Activated naive CD8-positive, alpha-beta T cell treated with anti-CD3 and anti-CD28 coated beads, Interleukin-2, amount 10 ng/mL, durations not matched to agents 7 days and 5 days (primary cell): ENCODE measurements at places on chromosomes 16 and 17. TPM values are rescaled to one million over a fixed set of nuclear protein-coding genes. Genes with fewer than 3 reads are reported as not detected.
A peak's percentile ranks its signal among the peaks of the same experiment; 100 is the strongest.

- no peak for DNase-seq
Observed at GRCh38 chr17:58991718-58992331, 114.9 kb downstream of the TRIM37 start.

DNA sequence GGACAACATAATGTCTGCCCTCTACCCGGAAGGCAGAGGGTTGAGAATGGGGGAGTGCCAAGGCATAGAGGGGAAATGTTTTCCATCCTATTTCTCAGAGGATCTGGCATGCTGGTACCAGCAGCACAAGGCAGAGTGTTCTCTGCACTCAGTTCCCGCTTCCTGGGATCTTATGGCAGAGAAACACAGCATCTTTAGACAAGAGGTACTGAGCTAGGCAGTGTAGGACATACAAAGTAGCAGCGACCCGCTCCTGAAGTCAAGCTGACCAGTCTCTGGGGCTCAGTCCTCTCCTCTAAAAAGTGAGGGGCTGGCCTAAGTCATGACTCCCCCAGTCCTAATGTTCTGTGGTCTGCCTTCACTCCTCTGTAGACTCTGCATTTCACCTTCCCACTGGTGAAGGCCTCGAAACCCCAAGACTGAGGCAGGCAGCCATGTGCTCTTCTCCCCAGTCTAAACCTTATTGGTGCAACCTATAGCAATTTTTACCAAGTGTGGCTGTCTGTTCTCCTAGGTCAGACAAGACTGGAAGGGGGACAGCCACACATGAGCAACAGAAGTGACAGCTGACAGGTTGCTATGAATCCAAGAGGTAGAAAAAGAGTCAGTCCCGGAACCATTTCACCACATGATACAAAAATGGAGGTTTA is 11.3 kb upstream of the TSPOAP1 start:
- DNase-seq: peak; percentile 47

DNA sequence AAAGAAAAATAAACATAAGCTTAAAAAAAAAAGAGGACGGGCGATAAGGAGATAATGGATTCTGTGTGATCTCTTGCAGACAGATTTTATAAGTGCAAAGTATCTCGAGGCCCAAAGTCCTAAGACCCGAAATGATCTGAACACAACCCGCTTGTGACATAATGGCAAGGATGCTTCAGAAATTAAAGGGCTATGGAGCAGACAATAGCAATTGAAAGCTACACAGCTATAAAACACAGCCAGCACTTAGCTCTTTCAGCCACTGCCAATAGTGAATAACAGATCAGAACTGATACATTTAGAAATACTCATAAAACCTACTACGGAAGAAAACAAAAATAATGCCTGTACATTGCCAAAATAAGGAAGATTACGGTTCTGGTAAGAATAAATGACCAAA is 117.5 kb downstream of the ZFHX3 start:
- no peak for DNase-seq

DNA sequence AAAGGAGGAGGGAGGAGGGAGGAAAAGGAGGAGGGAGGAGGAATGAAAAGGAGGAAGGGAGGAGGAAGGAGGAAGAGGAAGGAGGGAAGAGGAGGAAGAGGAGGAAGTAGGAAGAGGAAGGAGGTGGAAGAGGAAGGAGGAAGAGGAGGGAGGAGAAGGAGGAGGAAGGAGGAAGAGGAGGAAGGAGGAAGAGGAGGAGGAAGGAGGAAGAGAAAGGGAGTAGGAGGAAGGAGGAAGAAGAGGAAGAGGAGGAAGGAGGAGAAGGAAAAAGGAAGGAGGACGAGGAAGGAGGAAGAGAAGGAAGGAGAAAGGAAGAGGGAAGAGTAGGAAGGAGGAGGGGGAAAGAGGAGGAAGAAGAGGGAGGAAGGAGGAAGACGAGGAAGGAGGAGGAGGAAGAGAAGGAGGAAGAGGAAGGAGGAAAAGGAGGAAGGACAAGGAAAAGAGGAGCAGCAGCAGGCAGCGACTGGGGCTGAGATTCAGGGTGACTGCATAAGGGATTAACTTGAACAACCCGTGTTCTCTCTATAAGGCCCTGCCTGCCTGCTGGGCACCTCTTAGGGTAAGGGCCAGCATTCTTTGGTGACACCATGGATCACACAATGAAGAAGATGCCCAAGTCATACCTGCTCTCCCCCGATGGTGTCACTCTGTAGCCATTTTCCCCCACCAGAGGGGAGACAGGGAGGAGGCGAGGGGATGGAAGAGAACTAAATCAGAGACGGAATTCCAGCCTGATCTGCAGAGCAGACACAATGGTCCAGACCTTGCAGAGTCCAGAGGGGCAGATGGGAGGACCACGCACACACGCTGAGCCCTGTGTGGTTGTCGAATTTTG is 1.4 kb upstream of the IL34 start:
- DNase-seq: no peak

- DNase-seq: no peak
Observed at GRCh38 chr17:30858556-30859250, 26.9 kb downstream of the ATAD5 start.

DNA sequence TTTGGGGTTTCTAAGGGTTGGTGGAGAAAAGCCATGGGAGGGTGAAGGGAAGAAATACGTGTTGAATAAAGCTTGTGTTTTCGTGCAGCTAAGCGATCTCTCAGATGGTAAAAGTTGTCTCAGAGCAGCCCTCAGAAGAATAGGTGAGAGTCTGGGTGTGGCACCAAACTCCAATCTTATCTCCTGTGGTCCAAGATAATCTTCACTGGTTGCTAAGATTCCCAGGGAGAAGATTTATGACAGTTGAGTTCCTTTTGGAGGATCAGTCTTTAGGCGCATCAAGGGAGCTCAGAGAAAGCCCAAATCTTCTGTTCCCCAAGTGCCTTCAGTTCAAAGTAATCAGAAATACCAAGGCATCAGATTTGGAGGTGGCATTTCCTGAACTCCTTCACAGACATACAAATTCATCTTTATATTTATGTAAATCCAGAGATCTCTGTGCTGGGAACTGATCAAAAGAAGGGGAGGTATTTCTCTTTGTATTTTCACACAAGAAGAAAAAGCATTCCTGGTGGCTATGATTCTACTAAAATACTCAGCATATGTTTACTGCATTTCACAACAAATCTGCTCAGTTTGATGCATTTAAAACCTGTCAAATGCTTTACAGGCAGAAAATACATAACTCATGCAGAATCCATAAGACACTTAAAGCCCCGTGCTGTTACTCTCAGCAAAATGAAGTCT is 102.9 kb downstream of the ABCC12 start:
- DNase-seq: no peak

GRCh38 chr17:64327201-64327930 is 63.3 kb downstream of the PECAM1 start:
- DNase-seq: no peak

- DNase-seq: no peak
Observed at GRCh38 chr16:27238016-27238587, 30.5 kb downstream of the NSMCE1 start.

- no peak for DNase-seq
Observed at GRCh38 chr16:28621481-28622155, 11.8 kb upstream of the SULT1A1 start.

GRCh38 chr16:6888531-6888930 is 444.1 kb upstream of the RBFOX1 start:
- DNase-seq: no peak

- no peak for DNase-seq
Observed at GRCh38 chr16:63745456-63745855, 1376.4 kb downstream of the CDH11 start.

DNA sequence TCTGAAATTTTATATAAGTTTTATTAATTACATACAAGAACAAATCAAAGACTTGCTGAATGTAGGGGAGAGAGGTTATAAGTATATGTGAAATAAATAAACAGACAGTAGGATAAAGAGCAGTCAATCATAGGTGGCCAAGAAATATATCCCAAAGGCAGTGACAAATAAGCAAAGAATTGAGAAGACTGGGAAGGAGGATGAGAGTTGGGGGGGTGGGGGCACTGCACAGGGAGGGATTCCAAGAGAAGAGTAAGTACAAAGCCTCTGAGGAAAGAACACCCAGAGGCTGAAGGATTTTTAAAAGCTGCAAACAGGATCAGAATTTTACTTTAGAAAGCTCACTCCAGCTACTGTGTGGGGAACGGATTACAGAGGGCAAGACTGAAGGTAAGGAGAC is 2.8 kb downstream of the PELP1 start:
- no peak for DNase-seq

DNA sequence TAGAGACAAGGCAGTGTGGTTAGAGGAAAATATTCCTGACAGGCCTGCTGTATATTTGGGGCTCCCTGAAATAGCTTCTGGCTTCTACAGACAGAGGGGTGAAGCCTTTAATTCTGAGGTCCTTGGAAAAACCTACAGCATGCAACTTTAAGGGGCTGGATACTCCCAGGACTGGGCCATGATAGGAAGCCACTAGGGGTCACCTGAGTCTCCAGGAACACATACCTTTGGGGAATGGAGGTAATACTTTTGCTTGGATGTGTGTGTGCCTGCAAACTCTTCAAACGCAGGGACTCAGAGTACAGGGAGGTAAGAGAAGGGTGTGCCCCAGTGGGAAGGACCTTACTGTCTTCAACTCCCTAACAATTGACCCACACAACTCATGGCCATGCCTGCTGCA is 4.1 kb downstream of the ASIC2 start:
- DNase-seq: no peak

DNA sequence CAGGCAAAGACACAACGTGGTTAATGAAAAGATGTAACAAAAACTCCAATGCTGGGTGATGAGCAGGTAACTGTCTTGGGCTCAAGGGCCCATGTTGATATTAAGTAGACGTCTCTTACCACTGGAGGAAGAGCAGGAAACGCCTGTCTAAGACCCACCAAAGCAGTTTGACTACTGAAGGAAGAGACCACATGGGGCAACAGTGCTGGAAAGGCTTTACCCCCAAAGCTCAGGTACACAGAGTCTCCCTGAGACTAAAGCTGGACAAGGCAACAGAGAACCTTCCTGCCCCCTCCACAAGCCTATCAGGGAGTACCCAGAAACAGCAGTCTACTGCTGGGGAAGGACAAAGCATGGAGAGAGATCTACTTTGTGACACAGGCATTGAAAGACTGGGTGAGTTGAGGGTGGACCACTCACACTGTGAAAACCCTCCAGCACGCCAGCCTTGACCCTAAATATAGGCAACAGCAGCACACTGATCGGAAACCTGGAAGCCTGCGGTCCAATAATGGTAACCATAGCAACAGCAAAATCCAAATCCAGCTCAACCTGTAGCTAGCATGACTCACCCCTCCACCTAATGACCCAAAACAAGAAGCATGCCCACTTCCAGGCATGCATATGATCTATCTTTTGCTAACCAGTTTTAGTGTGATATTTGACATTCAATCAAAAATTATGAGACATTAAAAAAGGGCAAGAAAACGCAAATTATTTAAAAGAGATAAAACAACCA is 270.5 kb upstream of the SDK2 start:
- no peak for DNase-seq

GRCh38 chr16:31006086-31006385 is 4.4 kb downstream of the STX1B start:
- DNase-seq: no peak

DNA sequence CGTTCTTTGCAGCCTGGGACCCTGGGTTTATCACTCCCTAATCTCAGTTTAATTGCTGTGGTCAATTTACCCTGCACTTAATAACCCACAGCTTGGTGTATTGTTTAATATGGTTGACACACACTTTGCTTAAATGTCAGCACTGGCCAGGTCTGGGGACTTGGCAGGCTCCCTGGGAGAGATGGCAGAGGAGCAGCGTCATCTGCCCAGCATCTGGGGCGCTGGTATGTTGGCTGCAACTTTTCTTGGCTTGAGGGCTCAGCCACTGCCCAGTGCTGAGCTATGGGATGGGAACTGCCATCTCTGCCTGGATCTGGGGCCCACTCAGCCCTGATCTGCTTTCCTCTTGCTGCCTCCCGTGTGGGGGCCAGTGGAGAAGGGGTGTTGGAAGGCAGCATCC is 115.7 kb upstream of the IRX3 start:
- DNase-seq: no peak

DNA sequence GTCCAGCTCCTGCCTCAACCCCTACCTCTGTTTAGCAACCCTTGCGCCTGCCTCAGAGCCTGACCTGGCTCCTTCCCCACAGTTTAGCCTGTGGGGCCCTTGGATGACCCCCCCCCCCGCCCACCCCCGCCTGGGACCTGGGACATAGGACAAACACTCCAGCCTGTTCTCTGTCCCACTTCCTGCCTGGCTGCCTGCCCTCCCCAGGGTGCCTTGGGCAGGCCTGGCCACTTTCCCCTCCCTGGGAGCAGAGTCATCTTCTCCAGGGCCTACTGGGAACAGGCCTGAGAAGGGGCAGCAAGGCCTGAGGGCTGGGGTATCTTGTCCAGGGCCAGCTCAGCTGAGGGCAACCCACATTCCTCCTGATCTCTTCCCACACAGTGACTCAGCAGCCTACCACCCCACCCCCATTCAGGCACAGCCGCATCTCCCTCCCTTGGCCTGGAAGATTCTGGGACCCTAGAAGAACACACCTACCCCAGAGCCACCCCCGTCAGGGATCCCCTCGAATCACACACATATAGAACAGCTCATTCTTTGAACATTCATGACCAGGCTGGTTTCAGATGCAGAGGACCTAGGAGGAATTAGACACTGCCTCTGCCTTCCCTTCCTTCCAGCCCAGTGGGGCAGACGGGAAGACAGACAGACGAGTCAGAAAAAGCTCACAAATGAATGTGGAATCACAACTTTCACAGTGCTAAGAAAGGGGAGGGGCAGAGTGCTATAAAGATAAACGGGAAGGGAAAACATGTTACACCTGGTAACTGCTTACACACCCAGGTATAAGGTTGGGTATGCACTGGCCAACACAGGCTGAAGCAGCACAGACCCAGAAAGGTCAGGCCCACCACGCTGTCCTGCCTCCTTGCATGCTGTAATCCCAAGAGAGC is 6.0 kb downstream of the FHOD1 start:
- no peak for DNase-seq

GRCh38 chr16:31350275-31351005 is 4.5 kb upstream of the ITGAX start:
- no peak for DNase-seq

DNA sequence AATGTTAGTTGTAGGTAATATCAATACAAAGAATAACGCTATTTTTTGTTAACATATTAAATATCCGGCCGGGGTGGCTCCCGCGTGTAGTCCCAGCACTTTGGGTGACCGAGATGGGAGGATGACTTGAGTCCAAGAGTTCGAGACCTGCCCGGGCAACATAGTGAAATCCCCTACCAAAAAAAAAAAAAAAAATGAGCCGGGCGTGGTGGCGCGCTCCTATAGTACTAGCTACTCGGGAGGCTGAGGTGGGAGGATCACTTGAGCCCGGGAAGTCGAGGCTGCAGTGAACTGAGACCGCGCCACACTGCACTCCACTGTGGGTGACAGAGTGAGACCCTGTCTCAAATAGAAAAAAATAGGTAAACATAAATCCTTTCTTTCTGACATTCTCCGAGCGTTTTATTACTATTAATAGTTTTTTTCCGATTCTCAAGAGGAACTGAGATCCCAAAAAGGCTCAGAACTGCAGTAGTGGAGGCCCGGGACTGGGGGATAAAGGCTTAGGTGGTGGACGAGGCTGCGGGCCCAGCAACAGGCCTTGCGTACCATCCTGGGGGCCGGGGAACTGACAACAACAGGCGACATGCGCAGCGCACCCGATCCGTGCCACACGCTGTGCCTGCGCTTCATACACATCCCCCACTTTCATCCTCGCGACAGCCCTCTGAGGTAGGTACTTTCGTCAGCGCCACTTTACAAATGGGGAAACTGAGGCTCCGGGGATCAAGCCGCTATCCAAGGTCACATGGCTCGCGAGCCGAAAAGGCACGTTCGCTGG is 919 bp downstream of the N4BP1 start:
- no peak for DNase-seq

The OTOP3 gene
- total RNA-seq: not detected

The CCL8 gene
- not detected for total RNA-seq

The DGKE gene
- total RNA-seq: 30.9 TPM

The MYH2 gene
- total RNA-seq: not detected

The CMTM4 gene
- total RNA-seq: 2.0 TPM

The KRT20 gene
- total RNA-seq: not detected

The SGCA gene
- total RNA-seq: not detected

The ZNF629 gene
- 5.2 TPM for total RNA-seq
